ENCODE measurements at places on chromosomes 16 and 17.

DNA sequence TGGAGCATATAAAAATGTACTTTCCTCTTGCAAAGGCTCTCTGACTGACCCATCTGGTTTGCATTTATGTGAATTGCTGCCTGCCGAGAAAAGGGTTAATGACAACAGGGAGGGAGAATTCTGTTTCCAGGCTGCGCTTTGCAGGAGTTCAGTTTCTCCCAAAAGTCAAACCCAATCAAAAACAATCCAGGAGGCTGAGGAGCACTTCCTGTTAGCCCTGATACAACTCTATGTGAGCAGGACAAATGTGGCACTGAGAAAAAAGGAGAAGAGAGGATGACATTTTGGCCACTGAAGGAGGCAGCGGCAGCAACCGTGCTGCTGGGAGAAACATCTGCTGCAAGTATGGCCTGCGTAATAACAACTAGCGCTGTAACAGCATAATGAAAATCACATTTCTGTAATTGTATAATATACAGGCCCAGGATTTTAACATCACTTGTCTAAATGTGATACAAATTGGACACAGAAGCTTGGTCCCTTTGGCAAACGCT is 26.8 kb upstream of the ELAC2 start:
- DNase-seq: no peak

GRCh38 chr16:1839554-1839953 is 12.5 kb downstream of the FAHD1 start:
- no peak for DNase-seq

DNA sequence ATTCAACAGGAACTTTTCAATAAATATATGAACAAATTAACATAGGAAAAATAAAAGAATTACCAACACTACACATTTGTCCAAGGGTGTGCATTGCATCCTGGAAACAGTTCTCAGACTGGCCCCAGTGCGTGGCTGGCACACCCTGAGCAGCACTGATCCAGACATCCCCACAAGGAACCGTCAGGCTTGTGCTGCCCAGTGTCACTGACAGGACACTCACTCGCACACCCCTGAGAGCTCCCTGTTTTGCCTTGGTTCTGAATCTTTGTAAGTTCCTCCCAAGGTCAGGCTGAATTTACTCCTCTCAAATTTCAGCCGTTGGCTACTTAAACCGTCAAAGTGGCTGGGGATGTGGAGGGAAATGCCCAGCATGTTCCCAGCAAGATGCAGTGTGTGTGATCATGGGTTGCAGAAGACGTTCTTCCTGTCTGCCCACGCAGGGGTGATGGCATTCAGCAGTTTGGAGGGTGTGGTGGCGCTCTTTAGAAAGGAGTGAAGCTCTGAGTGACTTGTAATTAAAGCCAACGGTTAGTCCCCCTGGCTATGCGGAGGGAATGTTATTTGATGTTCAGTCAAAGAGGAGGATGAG is 1.7 kb downstream of the MT2A start:
- no peak for DNase-seq

GRCh38 chr16:85225721-85226120 is 113.4 kb upstream of the CIBAR2 start:
- DNase-seq: no peak
